ENCODE measurements at places on chromosomes 16 and 17.

GRCh38 chr17:33266611-33267010 is 26.5 kb downstream of the ASIC2 start:
- DNase-seq = no peak

- no peak for DNase-seq
These were observed 29.7 kb downstream of the POLR3E start for GRCh38 chr16:22326771-22327445.

DNA sequence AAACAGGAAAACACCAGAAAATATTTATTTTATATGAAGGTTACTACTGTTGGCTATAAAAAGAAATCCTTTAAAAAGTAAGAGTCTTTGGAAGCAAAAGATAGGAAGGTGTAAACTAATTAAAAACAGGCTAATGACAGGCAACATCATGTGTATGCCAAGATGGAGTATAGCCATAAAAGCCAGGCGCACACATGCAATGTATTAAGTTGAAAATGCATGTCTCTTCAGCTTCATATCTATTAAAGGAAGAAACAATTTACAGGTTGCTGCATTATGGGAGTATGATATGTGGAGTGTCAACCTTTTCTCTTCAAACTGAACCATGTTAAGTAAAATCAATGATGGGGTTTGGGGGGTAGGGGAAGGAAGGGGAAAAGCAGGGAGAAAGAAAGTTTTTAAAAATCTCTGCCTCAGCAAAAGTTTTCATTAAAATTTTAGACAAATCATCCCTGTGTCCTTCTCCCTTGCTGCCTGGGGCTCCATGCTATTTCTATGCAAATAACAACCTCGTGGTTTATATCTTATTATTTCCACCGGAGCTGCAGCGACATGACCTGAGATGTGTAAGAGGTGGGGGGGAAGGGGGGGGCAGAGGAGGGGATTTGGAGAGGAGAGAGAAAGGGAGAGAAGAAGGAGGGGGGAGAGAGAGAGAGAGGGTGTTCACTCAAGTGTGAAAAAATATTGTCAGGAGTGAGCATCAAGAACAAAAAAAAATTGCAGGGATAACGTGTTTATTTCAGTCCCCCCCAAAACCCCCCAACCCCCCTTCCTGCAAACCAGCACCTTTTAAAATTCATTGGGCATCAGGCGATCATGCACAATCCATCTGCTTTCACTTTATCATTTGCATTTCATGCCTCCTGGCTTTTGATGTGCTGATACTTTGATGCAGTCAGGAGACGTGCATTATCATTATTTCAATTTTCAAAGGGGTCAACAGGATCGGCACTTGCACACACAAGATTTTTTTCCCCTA is 197.6 kb downstream of the AATF start:
- no peak for DNase-seq

DNA sequence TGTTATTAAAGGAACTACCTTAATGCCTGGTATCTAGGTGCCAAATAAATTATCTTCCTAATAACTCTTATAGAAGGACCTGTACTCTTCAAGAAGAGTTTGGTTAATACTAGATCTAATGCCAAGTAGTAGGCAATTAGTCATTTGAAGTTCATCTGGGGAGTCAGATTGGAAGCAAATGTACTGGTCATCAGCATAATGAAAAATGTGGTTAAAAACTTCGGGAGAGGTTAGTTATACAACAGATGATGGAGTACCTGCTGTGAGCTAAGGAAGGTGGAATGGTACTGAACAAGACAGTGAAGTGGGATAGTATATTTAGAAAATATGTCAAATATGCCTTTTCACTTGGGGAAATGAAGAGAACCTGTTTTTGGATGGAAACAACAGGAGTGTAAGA is 49.2 kb downstream of the TNRC6A start:
- DNase-seq = no peak

GRCh38 chr17:48582750-48583069 is 4.6 kb upstream of the HOXB4 start:
- DNase-seq = no peak

DNA sequence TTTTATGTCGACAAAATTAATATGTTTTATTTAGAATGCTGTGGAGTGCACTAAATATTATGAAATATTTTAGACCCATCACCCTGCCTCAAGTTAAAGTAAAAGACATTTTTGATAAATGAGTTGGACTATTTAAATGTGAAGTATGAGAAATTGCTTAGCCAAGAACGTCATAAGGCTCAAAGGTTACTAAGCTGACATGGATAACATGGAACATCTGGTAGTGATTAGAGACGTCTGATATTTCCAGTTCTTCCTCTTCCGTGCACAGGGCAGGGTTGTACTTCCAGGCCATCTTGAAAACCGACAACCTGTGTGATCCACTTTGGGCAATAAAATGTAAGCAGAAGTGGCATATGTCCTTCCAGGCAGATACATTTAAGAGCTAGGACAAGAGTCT is 7.2 kb upstream of the CCL8 start:
- no peak for DNase-seq

- no peak for DNase-seq
These were observed 535.7 kb upstream of the HSBP1 start for GRCh38 chr16:83271970-83272575.

DNA sequence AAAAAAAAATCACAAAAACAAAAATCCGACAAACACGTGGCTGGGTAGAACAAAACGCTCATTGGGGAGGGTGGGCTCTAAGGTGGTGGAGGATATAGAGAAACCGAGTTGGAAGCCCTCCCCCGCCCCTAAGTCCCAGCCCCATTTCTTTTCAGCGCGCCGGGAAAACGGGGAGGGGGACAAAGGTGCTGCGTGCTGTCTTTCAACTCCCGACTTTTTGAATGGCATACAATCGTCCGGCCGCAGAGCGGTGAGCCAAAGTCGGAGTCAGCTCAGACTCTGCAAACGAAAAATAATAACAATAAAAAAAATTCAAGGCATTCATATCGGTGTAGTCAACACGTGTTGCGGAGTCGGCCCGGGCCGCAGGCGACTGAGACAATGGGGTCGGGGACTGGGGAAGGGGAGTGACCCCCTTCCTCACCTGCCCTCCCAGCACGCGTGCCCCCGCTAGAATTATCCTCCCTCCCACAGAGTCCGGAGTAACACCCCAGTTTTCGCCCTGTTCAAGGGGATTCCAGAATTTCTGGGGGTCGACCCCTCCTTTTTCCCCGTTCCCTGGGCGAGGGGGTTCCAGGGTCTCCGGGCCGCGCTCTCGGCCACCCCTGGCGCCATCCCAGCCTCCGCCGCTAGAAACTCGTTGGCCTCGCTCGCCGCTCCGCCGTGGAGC is 1.7 kb upstream of the IGF2BP1 start:
- no peak for DNase-seq
